ENCODE measurements at places on chromosomes 2 and 18.

GRCh38 chr2:204510709-204511420 lies 34.4 kb upstream of the PARD3B start:
- no peak for DNase-seq

DNA sequence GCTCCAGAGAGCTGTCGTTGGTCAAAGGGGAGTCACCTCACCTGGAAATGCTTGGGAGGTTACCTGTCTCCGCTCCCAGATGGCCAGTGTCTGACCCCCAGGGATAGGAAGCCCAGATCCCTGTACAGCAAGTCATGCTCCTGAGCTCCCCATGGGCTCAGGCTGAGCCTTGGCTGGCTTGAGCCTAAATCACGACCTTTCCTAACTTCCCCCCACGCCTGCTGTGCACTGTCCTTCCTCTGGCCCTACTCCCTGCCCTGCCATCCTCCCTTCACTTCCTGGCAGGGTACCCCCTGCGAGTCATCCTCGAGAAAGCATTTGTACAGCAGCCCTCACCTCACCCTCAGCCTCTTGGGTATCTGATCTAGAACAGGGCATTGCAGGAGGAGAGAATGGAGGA lies 9.2 kb upstream of the HDAC4 start:
- no peak for DNase-seq

DNA sequence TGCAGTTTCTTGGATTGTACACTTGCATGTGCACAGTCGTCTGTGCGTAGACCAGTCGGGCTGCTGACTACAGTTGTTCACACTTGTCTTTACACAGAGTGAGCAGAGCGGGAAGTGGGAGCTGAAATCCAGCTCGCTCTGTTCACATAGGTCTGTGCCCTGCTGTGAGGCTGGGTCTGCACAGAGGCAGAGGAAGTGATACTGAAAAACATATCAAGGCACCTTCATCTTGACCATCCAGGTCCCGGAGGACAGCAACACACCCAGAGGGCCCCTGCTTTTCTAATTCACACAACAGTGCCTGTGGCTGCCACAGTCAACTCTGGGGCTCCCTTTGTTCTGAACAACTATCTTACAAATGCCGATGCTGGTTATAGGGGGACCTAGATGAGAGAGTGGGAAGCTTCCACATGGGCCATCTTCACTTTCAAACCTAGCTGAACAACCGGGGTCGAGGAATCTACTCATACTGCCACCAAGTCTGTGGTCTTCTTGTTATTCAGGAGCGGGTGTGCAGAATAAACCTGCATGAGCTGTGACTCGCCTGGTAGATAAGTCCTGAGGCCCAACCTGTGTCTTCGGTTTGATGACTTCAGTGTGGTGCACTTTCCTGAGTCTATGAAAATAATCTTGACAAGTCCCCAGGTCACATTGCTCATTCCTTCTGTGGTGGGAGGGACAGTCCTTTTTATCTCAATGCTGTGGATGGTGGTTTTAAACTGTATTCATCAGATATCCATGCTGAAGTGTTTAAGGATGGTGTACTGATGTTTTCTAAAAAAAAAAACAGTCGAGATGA lies 3.5 kb upstream of the ADNP2 start:
- no peak for DNase-seq

- no peak for DNase-seq
Observed at GRCh38 chr2:207227062-207227748, 61.5 kb upstream of the KLF7 start.

DNA sequence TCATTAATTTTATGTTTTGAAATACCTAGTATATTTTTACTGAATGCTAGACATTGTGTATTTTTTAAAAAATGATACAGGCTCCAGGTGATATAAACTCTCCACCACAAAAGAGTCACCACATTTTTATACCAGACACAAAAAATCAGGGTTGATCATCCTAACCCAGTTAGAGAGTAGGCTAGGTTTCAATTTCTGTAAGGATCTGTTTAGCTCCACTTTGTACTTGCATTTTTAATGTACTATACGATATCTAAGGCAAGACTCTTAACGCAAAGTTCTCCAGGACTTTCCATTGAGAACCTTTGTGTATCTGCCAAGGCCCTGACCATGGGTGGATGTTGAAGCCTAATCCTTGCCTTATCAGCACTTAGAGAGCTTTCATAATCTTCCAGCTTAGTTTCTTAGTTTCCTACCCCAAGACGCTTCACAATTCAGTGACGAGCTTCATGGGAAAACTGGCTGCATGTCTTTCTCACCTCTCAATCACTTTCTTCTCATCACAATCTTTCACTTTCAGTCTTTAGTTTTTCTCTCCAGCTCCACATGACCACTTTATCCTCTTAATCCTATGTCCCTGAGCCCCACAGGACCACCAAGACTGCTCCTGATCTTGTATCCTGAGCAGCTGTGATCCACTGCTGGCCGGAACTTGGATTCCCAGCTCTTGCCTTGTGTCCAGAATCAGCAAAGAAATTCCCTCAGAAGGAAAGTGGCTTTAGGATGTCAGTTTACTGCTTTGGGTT lies 635.8 kb downstream of the RNF144A start:
- no peak for DNase-seq

DNA sequence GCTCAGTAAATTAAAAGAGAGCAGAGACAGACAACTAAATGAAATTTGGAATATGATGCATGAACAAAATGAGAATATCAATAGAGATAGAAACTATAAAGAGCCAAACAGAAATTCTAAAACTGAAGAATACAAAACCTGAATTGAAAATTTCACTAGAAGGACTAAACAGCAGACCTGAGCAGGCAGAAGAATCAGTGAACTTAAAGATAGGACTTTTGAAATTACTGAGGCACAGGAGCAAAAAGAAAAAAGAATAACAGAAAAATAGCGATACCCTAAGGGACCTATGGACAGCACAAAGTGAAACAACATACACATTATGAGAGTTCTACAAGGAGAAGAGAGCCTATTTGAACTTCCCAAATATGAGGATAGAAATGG lies 41.6 kb downstream of the UNC50 start:
- no peak for DNase-seq

DNA sequence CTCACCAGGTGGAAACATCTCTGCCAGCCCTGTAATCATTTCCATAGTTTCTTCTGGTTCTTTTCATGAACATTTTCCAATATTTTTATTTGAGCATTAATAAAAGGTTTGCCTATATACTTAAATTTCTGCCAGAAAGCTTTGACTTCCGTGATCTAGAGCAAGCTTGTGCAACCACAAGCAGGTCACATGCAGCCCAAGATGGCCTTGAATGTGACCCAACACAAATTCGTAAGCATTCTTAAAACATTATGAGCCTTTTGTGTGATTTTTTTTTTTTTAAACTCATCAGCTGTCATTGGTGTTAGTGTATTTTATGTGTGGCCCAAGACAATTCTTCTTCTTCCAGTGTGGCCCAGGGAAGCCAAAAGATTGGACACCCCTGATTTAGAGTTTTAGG lies 51.6 kb downstream of the NEDD4L start:
- no peak for DNase-seq

DNA sequence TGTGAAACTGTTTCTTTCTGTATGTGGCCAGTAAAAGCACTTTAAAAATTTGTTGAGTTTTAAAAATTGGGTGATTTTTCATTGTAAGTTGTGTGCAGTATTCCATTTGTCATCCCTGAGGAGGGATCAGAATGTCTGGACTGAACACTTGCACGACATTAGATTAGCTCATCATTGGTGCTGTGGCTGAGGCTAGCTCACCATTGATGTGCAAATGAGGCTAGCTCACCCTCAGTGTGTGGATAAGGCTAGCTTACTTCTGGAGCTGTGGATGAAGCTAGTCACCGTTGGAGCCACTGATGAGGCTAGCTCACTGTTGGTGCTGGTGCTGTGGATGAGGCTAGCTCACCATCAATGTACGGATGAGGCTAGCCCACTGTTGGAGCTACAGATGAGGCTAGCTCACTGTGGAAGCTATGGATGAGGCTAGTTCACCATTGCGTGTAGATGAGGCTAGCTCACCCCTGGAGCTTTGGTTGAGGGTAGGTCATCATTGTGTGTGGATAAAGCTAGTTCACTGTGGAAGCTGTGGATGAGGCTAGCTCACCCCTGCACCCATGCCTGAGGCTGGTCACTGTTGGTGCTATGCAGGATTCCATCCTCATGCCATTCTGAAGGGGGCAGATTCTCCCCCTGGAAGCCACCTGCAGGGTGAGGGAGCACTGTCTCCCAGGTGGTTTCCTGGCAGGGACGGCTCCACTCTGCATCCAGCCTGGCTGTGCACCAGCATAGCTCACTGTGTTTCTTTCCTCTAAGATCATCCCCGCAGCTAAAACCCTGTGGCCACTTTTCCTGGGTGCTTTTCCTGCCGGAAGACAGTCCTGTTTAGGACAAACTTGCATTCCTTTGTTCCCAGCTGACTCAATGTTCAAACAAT lies 101.1 kb downstream of the TWIST2 start:
- DNase-seq = no peak

- DNase-seq = no peak
Observed at GRCh38 chr2:240985881-240986786, 12.3 kb upstream of the SNED1 start.

DNA sequence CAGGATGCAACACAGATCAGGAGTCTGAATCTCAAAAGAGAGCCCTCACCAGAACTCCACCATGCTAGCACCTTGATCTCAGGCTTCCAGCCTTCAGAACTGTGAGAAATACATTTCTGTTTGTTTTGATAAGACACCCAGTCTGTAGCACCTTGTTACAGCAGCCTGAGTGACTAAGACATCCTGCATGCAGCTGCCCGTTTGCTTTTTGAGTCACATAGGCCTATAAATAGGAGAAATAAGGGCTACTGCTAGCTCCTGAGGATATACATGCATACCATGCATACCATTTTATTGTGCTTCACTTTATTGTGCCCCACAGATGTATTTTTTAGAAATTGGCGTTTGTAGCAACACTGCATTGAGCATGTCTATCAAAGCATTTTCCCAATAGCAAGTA lies 337.8 kb downstream of the CDH2 start:
- DNase-seq = no peak

GRCh38 chr2:168064011-168064998 lies 183.1 kb downstream of the STK39 start:
- DNase-seq = no peak

GRCh38 chr2:169525434-169525833 lies 15.9 kb downstream of the KLHL41 start:
- DNase-seq = no peak

GRCh38 chr18:48949050-48949605 lies 1.6 kb downstream of the SMAD7 start:
- DNase-seq = no peak

- no peak for DNase-seq
Observed at GRCh38 chr2:121202541-121203310, 82.3 kb downstream of the TFCP2L1 start.

- no peak for DNase-seq
Observed at GRCh38 chr2:118388771-118389170, 300.5 kb downstream of the INSIG2 start.

DNA sequence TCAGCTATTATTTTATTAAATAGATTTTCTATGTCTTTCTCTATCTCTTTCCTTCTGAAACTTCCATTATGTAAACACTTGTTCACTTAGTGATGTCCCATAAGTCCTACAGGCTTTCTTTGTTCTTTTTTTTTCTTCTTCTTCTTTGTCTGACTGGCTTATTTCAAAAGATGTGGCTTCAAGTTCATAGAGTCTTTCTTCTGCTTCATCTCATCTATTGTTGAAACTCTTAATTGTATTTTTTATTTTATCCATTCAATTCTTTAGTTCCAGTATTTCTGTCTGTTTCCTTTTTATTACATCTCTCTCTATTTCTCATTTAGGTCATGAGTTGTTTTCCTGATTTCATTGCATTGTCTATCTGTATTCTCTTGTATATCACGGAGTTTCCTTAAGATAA lies 38.5 kb downstream of the BOD1L2 start:
- no peak for DNase-seq

GRCh38 chr18:61420218-61420885 lies 87.1 kb downstream of the CDH20 start:
- no peak for DNase-seq

DNA sequence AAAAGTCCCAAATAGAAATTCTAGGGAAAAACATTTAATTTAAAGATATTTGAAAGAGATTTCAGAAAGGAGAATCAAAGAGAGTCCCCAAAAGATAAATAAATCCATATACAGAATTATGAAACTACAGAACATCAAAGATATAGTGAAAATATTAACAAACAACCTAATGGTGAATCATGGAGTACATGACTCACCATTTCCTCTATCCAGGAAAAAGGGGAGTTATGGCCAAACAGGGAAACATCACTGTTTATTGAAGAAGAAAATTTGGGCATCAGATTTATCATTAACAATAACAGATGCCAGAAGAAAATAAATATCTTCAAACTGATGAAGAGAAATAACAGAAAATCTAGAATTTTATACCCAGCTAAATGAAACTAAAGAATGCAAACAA lies 448.3 kb downstream of the CDH2 start:
- no peak for DNase-seq

DNA sequence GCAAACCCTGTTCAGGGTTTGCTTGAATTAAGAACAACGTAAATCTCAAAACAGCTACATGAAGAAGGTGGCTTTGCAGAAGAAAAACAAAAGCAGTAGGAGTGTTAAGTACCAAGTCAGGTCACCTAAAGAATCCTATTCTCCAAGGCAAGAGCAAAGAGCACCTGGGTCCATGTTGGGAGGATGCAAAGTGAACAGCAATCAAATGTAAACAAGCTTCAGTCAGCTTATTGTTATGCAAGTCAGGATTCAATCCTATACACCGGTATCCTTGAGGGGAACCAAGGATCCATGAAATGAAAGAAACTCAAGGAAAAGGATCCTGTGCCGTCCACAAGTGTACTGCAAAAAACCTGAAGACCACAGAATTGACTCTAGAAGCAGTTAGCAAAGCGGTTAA lies 261.0 kb upstream of the DDX18 start:
- no peak for DNase-seq

GRCh38 chr2:218953366-218953954 lies 6.0 kb upstream of the CDK5R2 start:
- DNase-seq = no peak

- no peak for DNase-seq
Observed at GRCh38 chr2:44902217-44903137, 39.0 kb upstream of the SIX3 start.

- peak; percentile 1 for DNase-seq
Observed at GRCh38 chr18:73551211-73551610, 596.4 kb downstream of the FBXO15 start.

GRCh38 chr2:19358242-19359020 lies at the start of gene OSR1:
Gene OSR1 (minus strand): TSS chr2:19358623. CDS start chr2:19353805, 4,818 bp downstream.
- no peak for DNase-seq

DNA sequence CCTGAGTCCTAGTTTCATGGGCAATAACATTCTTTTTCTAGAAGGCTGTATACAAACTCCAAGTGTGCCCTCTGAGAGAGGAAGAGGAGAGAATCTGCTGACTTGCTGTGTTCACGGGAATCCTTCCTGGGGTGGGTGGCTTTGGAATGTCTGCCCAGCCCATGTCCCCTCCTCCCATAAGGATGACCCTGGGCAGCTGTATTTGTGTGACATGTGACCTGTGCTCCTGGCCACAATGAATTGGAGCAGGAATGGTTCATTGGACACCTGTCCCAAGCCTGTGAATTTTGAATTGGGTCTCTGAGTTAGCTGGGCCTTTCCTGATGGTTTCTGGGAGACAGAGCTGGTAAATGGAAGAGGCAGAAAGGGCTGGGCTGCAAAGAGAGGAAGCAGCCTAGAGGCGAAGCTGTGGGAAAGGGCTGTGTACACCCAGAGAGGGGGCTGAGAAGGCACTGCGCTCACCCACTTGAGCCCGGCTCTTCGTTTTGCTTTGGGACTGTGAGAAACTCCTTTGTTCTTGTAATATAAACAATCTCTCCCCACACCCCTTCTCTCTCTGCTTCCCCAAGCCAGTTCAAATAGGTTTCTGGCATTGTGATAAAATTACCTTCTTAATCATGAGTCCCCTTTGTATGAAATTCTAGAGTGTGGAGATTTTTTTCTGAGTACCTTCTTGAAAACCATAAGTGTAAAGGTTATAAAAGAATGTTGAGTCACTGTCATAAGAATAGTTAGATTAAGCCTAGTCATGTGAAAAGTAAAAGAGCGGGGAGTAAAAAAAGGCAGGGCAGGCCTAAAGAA lies 49.8 kb downstream of the SLC4A5 start:
- DNase-seq = no peak
